H7 (cell line): ENCODE measurements at places on chromosomes 5 and 9.

GRCh38 chr5:124537107-124537506 is 209.3 kb downstream of the ZNF608 start:
- no peak for DNase-seq

DNA sequence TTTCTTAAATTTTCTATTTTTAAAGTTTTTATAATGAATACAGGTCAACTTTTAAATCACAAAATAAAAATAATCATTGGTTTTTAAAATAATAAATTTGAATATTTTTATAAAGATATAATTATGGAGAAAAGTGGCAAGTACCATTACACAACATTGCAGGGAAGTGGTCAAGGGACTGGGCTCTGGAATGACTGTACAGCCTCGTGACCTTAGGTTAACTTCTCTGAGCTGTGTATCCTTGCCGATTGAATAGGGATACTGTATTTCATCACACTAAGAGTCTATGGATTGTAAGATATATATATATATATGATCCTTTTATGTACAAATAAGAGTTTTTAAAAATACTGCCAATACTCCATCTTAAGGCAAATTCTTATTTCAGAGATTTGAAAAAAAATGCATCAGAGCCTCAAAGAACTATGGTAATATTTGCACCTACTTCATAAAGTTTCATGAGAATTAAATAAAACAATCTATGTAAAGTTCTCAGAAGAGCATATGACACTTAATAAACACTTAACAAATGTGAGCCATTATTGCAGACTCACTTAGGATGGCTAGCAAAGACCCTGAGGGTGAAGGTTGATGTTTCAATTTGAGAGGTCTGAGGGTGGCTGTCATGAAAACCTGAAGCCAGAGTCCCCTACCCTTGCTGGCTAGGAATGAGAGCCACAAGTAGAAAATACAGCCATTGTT is 136.5 kb downstream of the CCDC192 start:
- DNase-seq: no peak

DNA sequence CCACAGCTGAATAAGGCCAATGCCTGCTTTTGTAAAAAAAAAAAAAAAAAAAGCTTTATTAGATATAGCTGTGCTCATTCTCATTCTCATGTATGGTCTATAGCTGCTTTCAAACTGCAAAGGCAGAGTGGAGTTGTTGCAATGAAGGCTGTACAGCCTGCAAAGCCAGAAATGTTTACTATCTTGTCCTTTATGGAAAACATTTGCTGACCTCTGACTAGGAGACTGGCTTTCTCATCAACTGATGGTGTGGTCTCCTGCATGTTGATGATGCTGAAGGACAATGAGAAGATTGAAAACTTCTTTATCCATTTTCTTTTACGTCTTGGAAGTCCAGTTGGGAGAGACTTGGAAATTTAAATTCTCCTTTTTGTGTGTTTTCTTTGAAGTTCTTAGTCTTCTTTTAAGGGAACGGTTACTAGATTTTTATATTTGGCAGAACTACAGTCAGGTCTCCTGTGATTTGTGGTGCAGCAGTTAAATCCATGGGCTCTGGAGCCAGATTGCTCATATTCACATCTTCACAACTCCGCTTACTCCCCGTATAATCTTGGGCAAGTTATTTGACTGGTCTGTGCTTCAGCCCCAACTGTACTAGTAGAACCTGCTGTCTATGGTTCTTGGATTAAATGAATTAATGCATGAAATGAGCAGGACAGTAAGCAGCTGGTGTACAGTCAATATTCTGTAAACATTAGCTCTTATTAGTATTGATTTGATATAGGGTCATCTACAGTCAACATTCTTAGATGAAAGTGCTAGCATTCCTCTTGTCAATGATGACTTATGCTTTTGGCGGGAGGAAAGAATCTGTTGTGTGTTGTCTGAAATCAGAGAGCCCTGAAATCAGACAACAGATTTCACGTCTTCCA is 39.7 kb upstream of the BASP1 start:
- DNase-seq: no peak

DNA sequence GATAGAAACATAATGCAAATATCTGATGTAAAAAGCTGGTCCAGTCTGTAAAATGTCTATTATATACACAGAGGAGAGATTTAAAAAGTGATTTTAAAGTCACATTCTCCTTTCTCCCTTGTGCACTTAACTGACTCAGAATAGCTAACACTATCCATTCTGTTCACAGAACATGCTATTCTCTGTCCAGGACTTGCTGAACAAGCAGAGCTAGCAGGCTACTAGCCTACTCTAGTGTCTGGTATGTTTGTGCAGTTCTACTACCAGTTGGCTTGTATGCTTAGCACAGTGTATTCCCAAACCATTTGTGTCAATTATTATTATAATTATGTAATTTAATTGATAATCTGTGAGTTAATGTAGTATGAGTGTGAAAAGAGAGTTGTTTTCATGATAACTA is 161.7 kb upstream of the NUDT12 start:
- no peak for DNase-seq

GRCh38 chr5:38932854-38933408 is 87.1 kb downstream of the OSMR start:
- no peak for DNase-seq

DNA sequence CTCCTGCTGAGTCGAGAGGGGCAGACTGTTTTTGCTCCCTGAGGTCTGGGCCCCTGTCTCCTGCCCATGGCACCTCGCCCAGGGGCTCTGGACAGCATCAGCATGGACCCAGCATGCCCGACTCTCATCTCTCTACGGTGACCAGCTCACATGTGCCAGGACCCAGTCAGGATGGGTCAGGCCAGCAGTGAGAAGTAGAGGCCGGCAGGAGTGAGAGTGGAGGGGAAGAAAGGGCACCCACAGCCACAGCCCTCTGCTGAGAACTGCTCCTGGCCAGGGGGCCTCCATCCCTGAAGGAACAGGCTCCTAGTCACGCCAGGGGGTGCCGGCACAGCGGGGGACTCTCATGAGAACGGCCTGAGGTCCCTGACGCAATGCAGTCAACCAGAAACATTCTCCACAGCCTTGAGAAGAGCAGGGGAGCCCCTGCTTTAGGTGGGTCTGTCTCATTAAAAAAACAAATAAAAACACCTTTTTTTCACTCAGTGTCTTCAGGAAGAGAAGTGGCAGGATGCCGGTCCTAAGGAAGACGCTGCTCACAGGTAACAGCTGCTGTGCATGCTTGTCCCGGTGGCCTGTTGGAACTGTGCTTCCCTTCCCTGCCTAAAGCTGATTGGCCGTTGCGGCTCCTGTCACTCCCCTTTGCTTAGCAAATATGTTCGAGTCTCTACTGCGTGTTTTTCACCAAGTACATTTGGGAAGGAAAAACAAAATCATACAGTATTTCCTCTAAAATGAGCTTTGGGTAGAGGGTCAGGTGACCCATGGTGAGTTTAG is 85.7 kb upstream of the FBXW11 start:
- DNase-seq: peak; percentile 54

GRCh38 chr5:126268697-126269315 is 154.4 kb upstream of the GRAMD2B start:
- DNase-seq: no peak

- DNase-seq: no peak
Measured at GRCh38 chr9:133818444-133818843, 80.3 kb upstream of the SARDH start.

DNA sequence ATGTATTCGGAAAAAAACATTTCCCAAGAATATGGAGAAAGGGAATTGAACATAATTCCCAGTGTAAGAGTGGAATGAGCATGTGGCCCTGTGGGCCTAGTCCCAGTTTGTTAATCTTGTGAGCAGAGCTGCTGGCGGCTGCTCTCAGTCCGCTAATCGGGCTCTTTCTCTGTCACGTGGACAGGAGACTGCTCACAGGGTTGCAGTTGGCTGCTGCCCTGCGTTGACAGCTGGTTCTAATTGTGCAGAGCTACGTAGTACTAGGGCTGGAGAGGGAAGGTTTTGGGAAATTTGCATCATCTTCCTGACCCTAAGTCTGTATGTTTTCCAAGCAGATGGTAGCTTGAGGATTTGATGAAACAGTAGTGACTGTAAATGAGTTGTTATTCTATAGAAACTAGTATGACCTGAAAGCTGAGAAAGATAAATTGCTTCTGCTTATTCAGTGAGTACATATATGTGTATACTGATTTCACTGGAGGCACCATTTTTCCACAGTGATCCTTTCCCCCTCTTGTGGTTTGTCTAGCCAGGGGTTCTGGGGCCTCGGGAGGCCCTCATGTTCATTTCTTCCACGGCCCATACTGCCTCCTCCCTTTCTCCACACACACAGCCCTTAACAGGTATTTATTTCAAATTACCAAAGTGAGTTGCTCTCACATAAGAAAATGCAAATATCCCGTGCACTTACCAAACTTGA is 100.6 kb downstream of the ANGPTL2 start:
- DNase-seq: no peak

DNA sequence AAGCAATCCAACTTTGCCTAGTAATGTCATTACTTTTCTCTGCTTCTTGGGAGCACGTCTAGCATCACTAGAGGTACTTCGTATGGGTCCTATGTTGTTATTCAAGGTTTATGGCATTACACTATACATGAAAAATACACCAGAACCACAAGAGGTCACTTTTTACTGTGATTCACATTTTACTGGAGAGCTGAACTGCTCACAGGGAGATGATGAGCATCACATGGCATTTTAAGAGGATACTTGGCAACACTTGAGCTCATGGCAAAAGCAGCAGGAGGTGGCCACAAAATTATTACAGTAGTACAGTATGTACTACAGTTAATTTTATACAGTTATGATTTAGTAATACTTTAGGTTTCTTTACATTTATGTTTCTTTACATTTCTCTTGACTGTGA is 223.4 kb downstream of the PARP8 start:
- no peak for DNase-seq

DNA sequence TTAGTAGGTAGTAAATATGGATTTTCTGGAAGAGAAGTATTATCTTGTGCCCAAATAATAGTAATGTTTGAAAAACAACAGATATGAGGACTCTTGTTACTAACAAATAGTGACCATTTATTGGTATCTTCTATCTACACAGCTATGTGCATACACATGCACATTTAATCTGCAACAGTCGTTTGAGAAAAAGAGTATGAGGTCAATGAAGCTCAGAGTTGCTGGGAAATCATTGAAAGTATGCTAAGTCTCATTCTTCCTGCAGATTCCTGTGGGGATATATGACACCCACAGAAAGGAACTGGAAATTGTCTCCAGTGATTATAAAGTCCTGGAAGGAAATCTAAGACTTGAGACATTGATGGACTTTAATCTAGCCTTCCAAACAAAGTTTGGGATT is 40.1 kb upstream of the RNF180 start:
- no peak for DNase-seq
